ENCODE measurements at places on chromosomes 1 and 21. TPM values are rescaled to one million over a fixed set of nuclear protein-coding genes. Genes with fewer than 3 reads are reported as not detected.

- DNase-seq: no peak
Measured at GRCh38 chr1:106378261-106378660, 678.2 kb upstream of the PRMT6 start.

GRCh38 chr1:232578651-232579195, 51.2 kb downstream of the SIPA1L2 start:
- DNase-seq: no peak

DNA sequence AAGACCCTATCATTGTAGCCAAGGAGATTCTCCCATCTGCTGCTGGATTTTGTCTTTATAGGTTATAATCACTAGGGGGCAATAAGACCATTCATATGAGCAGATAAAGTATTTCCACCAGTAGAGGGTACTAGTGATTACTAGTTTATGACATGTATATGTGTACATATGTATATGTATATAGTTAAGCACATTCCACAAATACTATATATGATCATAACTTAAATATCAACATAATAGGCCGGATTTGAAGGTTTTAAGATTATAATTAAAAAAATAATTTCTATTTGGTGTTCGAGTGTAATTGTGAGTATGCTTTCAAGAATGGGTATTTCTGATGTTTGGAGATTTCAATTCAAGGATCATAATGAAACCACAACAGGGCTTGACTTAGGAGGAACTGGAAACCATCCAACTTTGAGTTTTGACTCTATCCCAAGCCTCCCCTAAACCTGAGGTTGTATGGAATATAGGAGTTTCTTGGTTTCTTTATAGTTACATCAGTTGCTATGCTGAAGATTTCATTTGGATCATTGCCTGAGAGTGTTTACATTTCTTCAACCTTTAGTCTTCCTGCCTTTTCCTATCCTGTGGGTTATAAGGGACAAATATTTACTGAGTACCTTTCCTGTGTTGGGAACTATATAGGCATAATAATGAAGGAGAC, 16.9 kb downstream of the TCEANC2 start:
- no peak for DNase-seq

DNA sequence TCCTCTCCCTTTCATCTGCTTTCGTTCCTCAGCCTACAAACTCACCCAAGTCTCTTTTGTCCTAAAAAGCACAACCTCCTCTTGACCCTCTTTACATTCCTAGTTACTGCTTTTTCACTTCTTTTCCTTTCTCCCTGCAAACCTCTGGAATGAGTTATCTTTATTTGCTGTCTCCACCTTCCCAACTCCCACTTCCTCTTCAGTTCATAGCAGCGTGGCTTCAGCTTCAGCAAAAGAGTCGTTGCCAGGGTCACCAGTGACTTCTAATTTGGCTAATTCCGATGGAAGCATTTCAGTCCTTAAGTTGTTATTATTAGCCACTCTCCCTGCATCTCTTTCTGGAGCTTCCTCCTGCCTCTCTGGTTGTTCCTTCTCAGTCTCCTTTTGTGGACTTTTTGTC, 6.2 kb upstream of the TMEM54 start:
- no peak for DNase-seq

GRCh38 chr21:33572350-33572749, 16.1 kb downstream of the DONSON start:
- DNase-seq: no peak

GRCh38 chr1:246417152-246417812, 89.8 kb downstream of the SMYD3 start:
- DNase-seq: no peak

DNA sequence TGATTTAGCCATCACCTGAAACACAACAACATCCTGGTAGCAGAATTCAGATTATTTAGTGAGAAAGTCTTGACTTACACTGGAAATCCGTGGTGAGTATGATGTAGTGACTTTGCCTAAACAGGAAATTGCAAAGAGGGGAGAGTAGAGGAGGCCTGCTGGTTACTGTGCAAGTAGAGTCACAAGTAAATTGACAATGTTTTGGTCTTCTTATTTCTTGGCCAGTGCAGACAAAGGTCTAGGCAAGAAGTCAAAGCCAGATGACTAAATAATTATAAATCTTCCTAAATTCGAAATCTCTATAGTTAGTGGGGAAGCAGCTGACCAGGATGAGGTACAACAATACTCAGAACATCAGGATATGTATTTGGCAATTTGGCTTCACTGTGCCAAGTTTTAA, 159.5 kb upstream of the KCTD3 start:
- no peak for DNase-seq

GRCh38 chr1:9068981-9069325, 482 bp downstream of the SLC2A5 start:
- DNase-seq: no peak

- DNase-seq: no peak
Measured at GRCh38 chr21:36186081-36186480, 29.5 kb downstream of the DOP1B start.

GRCh38 chr1:39173995-39174380, 30.5 kb upstream of the MACF1 start:
- DNase-seq: no peak

DNA sequence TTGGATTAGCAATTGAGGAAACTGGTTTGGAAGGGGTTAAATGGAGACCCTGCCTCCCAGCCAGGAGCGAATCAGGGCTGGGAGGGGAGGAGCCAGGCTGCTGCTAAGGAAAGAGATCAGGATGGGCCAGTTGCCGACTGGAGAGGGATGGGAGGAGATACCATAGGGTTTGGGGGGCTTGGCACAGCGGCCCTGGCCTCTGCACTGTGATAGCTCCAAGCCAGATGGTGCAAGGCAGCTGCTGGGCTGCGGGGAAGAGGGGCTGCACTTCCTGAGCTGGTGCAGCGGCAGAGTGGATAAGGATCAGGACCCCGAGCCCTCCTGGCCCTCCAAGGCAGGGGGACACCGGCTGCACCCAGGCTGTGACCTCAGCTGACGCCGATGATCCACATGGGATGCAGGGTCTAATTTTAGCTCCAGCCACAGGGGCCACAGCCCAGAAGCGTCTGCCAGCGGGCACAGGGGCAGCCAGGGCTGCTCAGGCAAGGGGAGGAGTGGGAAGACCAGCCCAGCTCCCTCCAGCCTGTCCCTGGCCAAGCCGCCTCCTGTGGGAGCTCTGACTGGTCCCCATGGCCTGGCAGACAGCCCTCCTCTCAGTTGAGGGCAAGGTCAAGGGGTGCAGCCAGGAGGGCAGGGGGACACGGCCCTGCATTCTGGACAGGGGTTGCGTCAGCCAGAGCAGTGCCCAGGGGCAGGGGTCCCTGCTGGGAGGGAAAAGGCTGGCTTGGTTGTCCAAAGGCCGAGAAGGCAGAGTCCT, at the start of gene EXTL1:
Gene EXTL1 (plus strand): TSS at position 129 of the 757 bp plus-strand sequence. CDS start 872 bp downstream, outside the sequence.
- DNase-seq: no peak

DNA sequence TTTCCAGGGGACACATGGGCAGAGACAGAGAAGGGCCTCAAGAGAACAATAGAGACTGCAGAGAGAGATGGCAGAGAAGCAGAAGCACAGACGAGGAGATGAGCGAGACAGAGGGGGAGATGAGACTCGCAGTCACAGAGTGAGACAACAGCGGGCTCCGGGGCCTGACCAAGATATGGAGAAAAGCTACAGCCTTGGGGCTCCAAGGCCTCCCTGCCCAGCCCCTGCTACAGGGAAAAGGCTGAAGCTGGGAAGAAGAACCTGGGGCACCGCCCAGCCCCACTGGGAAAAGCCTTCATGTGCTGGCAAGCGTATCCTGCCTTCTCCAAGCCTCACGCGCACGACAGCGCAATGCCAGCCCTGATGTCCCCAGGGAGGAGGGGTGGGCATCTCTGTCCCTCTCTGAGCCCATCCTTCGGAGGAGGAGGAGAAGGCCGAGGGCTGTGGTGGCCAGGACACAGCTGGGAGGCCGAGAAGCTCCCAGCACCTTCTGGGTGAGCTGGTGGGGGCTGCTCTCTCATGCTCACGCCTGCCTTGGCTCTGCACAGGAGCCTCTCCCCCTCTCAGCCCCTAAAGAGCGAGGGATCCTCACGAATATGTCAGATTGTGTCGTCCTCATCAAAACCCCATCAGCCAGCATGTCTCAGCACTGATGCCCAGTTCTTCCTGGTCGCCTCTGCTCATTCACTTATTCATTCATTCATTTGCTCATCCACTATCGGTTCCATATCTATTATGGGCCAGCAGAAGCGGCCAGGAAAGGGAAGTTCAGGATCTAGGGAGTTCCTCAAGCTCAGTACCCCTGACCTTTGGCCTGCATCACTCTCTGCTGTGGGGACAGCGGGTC, 56.6 kb downstream of the ACOT7 start:
- no peak for DNase-seq

GRCh38 chr21:25862596-25862995, 127.8 kb downstream of the GABPA start:
- no peak for DNase-seq

- no peak for DNase-seq
Measured at GRCh38 chr1:192430644-192431043, 113.9 kb downstream of the RGS21 start.

GRCh38 chr1:50490640-50491039, 67.4 kb upstream of the DMRTA2 start:
- no peak for DNase-seq

GRCh38 chr1:35369922-35370671, 101.6 kb downstream of the ZMYM4 start:
- DNase-seq: no peak

GRCh38 chr1:15719381-15720120, 16.5 kb upstream of the SLC25A34 start:
- no peak for DNase-seq

DNA sequence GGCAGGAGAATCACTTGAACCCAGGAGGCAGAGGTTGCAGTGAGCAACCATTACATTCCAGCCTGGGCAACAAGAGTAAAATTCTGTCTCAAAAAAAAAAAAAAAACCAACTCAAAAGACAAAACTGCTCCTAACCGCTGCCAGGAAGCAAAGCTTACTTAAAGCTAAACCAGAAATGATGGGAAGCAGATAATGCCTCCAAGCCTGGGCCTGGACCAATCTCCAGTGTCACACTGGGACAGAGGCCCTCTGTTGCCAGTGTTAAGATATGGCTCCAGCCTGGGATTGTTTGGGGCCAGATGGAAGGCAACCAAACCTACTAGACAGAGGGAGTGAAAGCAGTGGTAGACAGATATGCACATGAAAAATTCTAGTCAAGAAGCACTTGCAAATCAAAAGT, 36.9 kb downstream of the NSL1 start:
- DNase-seq: no peak

DNA sequence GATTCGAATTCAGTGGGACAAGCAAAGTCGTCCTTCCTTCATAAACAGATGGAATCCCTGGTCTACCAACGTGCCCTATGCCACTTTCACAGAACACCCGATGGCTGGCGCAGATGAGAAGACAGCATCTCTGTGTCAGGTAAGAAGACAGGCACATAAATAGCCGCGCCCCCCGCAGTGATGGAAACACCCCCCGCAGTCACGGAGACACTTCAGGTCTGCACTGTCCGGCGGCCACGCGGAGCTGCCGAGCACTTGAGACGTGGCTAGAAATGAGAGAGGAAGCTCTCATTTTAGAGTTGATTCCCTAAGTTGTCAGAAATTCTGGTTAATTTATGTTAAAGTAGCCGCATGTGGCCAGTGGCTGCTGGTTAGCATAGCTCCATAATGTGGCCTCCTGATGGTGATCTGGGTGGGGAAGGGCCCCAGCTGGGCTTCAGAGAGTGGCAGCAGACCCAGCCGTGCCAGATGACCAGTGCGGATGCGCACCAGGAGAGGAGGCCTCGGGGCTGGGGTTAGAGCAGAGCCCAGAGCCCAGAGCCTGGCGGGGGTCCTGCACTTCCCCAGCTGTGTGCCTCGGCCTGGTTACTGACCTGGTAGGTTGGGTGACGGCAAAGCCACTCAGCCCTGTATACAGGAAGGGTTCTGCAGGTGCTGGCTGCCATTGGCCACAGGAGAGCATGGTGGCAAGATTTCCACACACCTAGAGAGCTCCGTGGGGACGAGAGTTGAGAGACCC, 2.9 kb downstream of the TPRG1L start:
- no peak for DNase-seq

DNA sequence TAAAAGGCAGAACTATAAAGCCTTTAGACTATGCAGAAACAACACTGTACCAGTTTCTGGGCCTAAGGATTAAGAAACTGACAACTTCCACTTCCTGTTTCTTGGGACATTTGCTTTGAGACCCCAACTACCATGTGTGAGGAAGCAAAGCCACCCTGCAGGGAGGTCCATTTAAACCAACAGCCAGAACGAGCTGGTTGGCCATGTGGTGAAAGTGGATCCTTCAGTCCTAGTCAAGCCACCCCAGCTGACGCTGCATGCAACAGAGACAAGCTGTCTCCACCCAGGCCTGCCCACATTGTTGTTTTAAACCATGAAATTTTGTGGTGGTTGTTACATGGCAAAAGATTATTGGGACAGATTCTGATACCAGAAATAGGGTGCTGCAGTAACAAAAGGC, 31.8 kb upstream of the SLFNL1 start:
- DNase-seq: no peak

- no peak for DNase-seq
Measured at GRCh38 chr1:234992065-234992464, 136.6 kb downstream of the TOMM20 start.

DNA sequence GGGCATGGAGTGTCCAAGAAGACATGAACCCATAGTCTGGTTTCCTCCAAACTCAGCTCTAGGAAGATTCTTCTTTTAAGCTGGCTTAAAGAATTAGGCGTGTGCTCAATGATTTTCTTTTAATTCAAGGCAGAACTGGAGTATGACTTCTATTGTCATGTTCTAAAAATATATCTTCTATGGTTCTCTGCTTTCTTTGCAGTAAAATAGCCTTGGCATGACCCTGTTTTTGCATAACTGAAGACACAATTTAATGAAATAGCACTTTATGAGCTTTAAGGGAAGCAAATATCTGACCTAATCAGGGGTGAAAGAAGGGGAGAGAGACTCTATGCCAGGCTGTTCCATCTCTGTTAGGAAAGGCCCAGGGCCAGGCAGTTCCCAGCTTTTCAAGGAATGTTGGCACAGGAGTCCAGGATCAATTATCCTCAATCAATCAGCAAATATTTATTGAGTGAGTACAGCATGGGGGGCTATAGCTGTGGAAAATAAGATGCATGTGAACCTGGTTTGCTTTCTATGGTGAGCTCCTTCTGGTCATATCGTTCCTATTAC, 7.2 kb upstream of the CSF1 start:
- no peak for DNase-seq

DNA sequence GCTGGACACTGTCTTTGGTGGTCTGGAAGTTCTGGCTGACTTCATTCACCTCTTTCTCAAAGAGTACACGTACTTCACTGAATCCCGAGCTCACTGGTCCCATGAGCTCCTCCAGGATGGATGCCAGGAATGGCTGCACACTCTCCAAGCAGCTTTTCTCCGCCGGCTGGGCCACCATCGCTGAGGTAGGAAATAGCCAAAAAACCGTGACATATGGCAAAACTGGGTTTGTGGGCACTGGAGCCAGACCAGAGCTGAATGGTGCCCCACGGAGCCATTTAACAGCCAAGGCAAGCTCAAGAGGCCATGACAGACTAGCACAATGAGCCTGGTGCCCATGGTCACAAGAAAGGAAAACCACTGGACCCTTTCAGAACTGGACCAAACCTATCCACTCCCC, 64.0 kb upstream of the EDEM3 start:
- no peak for DNase-seq

Gene VHLL
- not detected for total RNA-seq

Gene IVNS1ABP
- 68.5 TPM for total RNA-seq

Gene ALG14
- total RNA-seq: 2.8 TPM

Gene LBR
- total RNA-seq: 43.9 TPM

Gene FCRL1
- 0.38 TPM for total RNA-seq

Gene NCF2
- total RNA-seq: 85.0 TPM

Gene CHI3L1
- 338 TPM for total RNA-seq

Gene NTRK1
- 1.7 TPM for total RNA-seq

Gene DPT
- 298 TPM for total RNA-seq

Gene SYCP1
- total RNA-seq: not detected

Data from omental fat pad (tissue), 4 donors.